Activated CD4-positive, alpha-beta T cell treated with anti-CD3 and anti-CD28 coated beads, Interleukin-2, amount 50 U/mL, for 16 hours (primary cell): ENCODE measurements at places on chromosomes 5 and 9.

GRCh38 chr9:8655071-8655470 lies 855.5 kb upstream of the DMAC1 start:
- no peak for DNase-seq

DNA sequence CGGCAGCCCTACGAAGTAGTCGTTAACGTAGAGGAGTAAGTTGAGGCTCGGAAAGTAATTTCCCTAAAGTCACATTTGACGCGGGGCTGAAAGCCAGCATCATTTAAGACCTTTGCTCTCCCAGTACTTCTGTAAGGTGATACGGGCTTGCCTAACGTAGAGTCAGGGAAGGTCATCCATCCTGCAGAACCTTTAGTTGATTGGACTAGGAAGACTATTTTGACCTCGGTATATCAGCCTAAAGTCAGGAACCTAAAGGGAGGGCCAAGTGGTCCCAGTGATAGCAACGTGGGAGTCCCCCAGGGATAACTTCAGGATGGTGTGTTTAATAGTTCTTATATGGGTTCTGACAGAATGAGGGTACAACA lies 657 bp downstream of the NUP214 start:
- no peak for DNase-seq

DNA sequence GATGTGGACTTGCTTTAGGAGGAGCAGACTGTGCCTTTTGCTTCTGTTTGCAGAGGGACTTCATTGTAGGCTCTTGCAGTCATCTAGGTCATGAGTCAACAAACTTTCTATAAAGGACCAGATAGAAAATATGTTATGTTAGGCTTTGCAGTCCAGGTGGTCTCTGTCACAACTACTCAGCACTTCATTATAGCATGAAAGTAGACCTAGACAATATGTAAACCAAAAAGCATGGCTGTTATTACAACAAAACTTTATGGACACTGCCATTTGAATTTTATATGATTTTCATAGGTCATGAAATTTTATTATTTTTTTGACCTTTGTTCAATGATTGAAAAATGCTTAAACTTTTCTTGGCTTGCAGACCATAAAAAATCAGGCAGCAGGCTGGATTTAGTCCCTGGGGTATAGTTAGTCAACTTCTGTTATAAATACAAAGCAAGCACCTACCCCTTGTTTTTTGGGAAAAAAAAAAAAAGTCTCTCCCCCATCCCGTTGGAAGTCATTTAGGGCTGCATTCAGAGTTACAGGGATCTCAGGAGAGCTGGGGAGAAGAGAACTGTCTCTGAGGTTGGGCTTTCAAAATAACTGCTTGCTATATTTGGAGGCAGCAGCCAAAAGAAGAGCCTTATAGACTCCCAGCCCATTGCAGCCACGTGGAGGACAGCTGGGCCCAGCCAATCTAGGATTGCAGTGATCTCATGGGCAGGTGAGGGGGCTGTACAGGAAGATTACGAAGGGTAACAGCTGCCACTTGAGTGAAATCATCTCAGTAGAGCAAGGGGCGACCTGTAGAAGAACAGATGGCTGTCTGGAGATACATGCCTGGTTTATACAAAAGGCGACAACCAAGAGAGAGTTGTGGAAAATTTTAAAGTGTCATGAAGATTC lies 136.6 kb upstream of the TNC start:
- DNase-seq = no peak

DNA sequence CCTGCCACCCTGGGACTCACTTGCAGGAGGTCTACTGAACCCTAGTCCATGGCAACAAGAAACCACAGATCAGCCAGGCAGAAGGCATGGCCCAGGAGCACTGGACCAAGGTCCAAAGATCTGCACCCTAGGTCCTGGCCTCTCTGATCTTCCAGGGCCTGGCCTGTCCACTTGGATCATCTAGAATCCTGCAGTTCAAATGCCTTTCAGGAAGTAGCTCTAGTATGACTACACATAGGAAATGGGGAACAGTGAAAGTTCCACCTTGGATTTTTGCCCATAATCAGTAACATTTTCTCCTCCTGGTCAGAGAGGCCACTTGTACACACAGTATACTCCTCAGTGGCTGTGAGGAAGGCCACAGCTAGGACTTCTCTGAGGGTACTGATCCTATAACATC lies 11.5 kb downstream of the ANXA6 start:
- no peak for DNase-seq

DNA sequence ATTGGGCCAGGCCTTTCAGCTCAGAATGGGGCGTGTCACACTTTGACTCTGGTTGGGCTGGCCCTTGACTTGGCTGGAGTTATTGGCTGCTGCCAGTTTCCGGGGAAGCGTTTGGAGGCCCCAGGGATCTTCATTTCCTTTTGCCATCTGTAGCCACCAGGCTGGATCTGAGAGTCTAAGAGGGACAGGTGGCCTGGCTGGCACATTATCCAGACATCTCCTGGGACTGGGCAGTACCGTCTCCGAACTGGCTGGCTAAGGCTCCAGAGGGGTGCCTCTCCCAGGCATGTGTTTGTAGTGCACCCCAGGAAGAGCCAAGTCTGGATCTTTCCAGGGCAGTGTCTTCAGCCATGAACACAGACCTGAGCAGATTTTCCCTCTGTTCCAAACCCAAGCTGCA lies 9.7 kb upstream of the JADE2 start:
- no peak for DNase-seq
